ENCODE measurements at places on chromosomes 3 and 15. TPM values are rescaled to one million over a fixed set of nuclear protein-coding genes. Genes with fewer than 3 reads are reported as not detected.
A peak's percentile ranks its signal among the peaks of the same experiment; 100 is the strongest.

The ITGB5 gene
- total RNA-seq: 64.7 TPM

DNA sequence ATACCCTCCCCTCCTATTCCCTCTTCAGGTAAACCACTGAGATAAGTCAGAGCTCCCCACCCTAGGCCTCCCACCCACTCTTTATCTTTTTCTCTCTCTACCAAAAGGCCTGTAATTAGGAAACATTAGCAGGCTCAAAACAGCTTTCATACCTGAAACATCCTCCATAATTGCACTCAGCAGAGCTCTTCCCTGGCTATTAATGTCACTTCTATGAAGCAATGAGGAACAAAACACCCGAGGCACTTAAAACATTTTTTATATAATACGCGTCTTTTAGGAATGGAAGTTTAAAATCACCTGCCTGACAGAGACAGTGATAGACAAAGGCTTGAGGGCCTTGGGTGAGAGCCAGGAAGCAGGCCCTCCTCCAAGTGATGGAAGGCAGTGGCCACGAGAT lies 138.9 kb downstream of the EPHB1 start:
- H3K4me1 ChIP-seq: peaks cover 19% of the 10 kb centered on the region
- H3K27me3 ChIP-seq: peaks cover 22% of the 10 kb centered on the region
- no peaks in the 10 kb centered on the region for H3K36me3 ChIP-seq
- H3K4me3 ChIP-seq: no peak overlapping the region

The SLC22A13 gene
- total RNA-seq: 0.85 TPM

GRCh38 chr3:192933779-192934460 lies 16.3 kb upstream of the MB21D2 start:
- peaks cover 4% of the 10 kb centered on the region for H3K4me1 ChIP-seq
- no peak overlapping the region for H3K27ac ChIP-seq
- H3K36me3 ChIP-seq: no peaks in the 10 kb centered on the region

The U2SURP gene
- 141 TPM for total RNA-seq

GRCh38 chr3:9808345-9809037 lies 1.6 kb upstream of the TTLL3 start:
- no peak for DNase-seq
- H3K36me3 ChIP-seq: peaks cover 15% of the 10 kb centered on the region
- no peaks in the 10 kb centered on the region for H3K27me3 ChIP-seq
- no peak overlapping the region for H3K4me3 ChIP-seq

DNA sequence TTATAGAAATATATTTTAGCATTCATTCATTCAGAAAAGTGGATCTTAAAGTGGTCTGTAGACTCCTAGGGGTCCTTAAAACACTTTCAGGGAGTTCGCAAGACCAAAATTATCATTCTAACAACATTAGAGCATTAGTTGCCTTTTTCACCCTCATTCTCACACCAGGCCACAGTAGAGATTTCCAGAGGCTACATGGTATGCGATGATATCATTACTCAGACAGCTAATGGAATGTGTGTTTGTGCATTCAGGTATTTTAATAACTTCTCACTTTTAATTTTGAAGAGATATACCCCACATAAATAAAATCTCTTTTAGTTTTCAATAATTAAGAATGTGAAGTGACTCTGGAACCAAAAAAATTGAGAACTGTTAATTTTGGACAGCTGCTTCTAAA lies 206.9 kb downstream of the NSUN3 start:
- no peaks in the 10 kb centered on the region for H3K27me3 ChIP-seq
- no peaks in the 10 kb centered on the region for H3K36me3 ChIP-seq
- no peak for DNase-seq
- peak overlapping the region; percentile 56 for H3K27ac ChIP-seq

Measured in mesothelial cell of epicardium (in vitro differentiated cells).